ENCODE measurements at places on chromosomes 1 and 21.

GRCh38 chr1:28139025-28139712, 37.3 kb downstream of the PTAFR start:
- DNase-seq, result no peak

- DNase-seq, result no peak
Observed at GRCh38 chr1:232378266-232379062, 251.5 kb downstream of the SIPA1L2 start.

GRCh38 chr1:222554177-222554576, 6.3 kb upstream of the HHIPL2 start:
- no peak for DNase-seq

GRCh38 chr1:198830412-198830811, 191.6 kb downstream of the PTPRC start:
- DNase-seq, result no peak

DNA sequence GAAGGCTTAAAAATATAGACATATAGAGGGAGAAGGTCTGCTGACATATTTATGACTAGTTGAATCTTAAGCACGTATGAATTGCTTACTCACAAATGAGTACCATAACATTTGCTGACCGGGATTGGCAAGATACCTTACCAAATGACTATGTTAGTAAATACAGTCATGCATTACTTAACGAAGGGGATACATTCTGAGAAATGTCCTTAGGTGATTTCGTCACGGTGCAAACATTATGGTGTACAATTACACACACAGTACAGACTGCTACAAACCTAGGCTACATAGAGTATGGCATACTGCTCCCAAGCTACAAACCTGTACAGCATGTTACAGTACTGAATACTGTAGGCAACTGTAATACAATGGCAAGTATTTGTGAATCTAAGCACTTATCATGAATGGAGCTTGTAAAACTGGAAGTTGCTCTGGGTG, 19.4 kb upstream of the UBE2U start:
- no peak for DNase-seq

DNA sequence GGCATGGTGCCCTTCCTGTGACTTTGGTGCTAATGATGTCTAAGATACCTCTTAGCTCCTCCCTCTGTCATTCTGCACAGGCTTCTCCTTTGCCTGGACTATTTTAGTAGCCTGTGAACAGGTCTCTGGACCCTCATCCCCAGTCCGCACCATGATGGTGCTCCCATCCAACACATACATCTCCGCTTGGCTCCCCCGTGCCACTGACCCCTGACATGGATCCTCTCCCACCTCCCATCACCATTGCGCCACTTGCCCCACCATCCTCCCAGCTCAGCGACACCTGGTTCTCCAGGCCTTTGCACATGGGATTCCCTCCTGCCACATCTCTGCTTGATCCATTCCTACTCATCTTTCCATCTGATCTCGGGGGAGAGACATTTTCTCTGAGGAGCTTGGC, 33.9 kb downstream of the RUNX3 start:
- no peak for DNase-seq

GRCh38 chr21:45290948-45291612, 3.4 kb upstream of the POFUT2 start:
- DNase-seq, result no peak

DNA sequence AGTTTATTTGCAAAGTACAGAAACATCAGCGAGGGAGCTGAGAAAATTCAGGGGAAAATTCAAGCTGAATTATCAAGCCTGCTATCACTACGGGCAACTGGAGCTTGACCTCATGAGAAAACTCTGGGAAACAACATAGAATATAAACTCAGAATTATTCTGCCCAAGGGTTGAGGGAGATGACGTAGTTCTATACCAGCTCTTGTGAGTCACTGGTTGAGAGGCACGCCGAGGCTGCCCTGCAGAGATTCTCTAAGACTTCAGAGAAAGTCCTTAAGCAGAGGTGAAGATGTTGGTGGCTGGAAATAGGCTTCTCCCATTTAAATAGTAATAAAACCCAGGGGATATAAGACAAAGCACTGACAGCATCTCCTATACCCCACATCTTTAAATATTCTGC, 12.3 kb downstream of the SYDE2 start:
- no peak for DNase-seq

GRCh38 chr1:198922638-198923430, 284.0 kb downstream of the PTPRC start:
- no peak for DNase-seq

GRCh38 chr21:37278199-37278598, 11.1 kb upstream of the VPS26C start:
- no peak for DNase-seq

DNA sequence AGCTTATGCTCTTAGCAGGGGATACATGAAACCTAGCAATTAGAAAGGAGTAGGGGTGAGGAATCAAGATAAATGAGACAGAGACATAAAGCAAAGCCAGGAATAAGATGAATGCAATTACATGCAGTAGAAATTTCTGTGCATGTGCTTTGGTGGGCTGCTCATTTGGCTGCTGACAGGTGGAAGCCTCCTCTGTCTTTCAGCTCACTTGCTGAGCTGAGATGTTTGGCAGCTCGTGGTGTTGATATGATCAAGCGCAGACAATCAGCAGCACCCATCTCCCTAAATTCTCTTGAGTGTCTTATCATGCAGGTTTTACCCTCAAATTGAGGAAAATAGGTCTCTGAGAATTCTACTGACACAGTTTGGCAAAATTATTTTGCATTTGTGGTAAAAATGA, 108.3 kb upstream of the CD34 start:
- no peak for DNase-seq

- no peak for DNase-seq
Observed at GRCh38 chr21:29557931-29558725, 259.4 kb downstream of the BACH1 start.

- DNase-seq, result no peak
Observed at GRCh38 chr1:3651930-3652547, at the start of gene TP73. Gene TP73, plus strand, starts transcription at chr1:3652516. Its CDS starts 29,850 bp downstream, at chr1:3682366.

DNA sequence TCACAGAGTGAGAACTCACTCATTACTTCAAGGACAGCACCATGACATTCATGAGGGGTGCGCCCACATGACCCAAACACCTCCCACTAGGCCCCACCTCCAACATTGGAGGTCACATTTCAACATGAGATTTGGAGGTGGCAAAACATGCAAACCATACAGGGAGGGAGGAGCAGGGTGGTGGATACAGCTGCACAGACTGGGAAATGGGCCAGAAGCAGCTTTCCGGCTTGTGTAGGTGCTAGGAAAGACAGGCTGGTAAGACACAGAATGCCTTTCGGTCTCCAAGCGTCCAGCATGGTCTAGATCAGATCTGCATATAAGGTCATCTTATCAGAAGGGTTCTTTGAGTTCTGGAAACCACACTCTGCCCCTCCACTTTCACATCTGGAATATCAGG, 35.1 kb upstream of the TINAGL1 start:
- DNase-seq, result no peak

DNA sequence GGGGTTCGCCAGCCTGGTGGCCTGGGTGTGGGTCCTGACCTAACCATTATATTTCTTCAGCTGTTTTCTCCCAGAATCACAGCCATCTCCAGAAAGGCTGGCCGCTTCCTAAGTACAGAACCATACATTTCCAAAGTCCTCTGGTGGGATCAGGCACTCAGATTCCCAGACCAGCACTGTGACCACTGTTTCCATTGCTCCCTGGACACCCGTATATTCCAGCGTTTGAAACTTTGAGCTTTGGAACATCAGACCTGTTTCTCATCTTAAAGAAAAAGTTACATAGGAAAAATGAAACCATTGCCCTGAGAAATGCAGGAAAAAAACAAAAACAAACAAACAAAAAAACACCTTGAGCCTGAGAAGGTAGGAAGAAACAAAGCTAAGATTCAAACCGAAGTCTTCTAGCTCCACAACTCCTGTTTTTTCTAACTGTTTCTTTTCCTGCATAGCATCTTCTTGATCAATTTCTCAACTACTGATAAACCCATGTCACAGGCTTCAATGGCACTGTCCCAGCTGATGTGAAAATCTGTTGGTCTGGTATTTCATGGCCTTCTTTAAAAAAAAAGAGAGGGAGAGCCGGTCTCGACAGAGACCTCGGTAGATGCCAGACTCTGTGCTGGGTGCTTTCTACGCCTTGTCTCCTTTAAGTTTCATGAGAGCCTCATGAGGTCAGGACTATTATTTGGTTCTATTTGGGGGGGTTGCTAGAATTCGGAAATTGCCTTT, 221.3 kb downstream of the TOMM20 start:
- no peak for DNase-seq

- peak; percentile 13 for DNase-seq
Observed at GRCh38 chr21:17513214-17514123, 626 bp downstream of the CXADR start.

GRCh38 chr1:51253691-51254090, 17.6 kb downstream of the RNF11 start:
- DNase-seq, result no peak

- no peak for DNase-seq
Observed at GRCh38 chr1:112440574-112440973, 44.6 kb downstream of the CTTNBP2NL start.

DNA sequence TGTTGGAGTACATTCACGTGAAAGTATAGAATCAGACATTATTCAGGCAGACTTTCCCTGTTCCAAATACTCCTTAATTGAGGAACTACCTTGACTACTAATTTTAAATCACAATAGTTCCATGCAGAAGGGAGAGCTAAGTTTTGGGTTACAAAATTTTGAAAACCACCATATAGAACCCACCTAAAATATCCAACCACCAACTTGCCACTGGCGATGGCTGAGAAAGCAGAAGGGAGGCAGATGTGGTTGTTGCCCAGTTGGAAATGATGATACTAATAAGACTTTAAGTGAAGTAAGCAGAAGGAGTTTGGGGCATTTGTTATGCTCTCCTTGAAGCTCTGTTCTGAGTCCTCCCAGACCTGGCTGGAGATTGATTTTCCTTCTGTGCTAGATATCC, 190.7 kb downstream of the HLX start:
- DNase-seq, result no peak

- DNase-seq, result no peak
Observed at GRCh38 chr1:26496861-26497260, 24.6 kb downstream of the HMGN2 start.

GRCh38 chr1:169892176-169892926, 1.3 kb downstream of the SCYL3 start:
- no peak for DNase-seq

DNA sequence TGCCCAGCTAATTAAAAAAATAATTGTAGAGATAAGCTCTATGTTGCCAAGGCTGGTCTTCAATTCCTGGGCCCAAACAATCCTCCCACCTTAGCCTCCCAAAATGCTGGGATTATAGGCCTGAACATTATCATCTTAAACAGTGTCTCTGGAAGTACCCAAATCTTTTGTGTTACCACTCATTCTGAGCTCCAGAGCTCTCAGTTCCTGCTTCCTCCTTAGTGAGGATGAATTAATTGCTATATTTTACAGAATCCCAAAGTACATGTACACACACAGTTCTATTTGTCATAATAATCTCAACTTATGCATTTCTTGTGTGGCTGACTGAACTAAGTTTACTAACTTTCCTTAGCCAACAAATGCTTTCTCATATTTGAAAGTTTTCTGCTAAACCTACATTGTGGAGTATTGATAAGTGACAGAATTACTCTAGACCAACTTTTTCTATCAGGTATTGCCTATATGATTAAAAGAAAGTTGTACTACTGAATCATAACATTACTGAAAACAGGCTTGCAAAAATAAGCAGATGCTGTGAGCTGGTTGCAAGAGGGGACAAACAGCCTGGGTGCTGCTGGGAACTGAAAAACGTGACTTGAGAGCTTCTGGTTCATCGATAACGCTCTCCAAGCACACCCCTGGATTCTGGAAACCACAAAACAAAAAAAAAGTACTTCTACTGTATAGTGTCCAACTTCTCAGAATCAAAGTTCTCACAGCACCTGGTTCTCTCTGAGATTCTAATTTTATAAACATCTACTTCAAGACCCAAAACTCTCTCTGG, 15.3 kb downstream of the VAV3 start:
- DNase-seq, result peak; percentile 19

- no peak for DNase-seq
Observed at GRCh38 chr1:197989058-197989457, 71.9 kb downstream of the LHX9 start.

DNA sequence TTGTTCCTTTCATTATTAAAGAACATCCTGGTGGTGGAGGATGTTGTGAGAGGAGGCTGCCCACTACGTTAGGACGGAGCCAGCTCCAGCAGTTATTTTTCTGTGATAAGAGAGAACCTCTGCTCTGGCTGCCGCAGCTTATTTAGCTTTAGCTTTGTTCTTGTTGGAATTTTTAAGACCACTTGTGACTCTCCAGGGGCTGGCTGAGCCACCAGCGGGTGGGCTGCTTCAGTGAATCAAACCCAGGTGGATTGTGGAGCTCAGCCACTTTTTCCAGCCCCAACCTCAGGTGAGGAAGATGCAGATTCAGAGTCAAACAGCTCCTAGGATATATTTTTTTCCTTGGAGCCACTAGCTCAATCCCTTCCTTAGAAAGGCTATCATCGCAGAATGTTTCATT, 83.1 kb upstream of the CTTNBP2NL start:
- DNase-seq, result no peak

GRCh38 chr21:17949421-17949820, 130.3 kb upstream of the C21orf91 start:
- DNase-seq, result no peak

GRCh38 chr1:201728731-201729130, 100.2 kb upstream of the IPO9 start:
- no peak for DNase-seq

DNA sequence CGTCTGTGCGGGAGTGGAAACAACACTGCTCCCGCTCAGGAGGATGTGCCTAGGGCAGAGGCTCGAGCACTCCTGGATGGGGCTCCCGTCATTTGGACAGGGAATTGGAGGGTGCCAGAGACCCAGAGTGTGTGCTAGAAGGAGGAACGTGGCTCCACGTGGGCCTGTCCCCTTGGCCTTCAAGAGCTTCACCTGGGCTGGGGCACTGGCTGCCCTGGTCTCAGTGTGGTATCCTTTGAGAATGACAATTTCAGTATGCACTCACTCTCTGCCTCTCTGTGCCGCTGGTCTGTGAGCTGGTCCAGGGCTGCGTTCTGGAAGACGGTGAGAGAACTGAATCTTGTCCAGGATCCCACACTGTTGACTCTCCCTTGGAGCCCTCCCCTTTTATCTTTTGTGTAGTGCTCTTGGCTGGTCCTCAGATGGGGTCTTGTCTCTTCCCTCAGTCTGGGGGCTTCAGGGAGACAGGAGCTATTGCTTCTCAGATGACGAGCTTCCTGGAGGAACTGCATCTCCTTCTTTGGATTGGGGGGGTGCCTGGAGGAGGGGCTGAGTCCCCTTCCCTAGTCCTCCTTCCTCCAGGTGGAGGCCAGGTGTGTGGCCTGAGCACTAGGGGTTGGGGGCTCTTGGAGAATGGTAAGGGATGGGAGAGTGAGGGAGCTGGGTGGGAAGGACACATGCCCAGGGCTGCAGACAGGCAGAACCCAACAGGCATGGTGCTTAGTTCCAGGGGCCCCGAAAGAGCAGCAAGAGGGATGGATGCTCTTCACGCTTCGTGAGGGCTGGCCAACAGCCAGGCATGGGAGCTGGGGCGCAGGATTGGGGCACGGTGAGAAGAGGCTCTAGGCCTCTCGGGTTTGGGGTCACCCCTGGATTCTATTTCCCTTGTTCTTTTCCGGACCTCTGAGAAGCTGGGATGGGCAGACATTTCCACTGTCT, 14.8 kb upstream of the ETV3L start:
- no peak for DNase-seq

Data from stimulated activated CD4-positive, alpha-beta T cell treated with anti-CD3 and anti-CD28 coated beads, Interleukin-1b, Interleukin-23, amount 100 ng/mL, for 48 hours (primary cell).